ENCODE measurements at places on chromosomes 7 and 10.

- DNase-seq, result peak; percentile 93
Measured at GRCh38 chr10:109914966-109915365, 8.3 kb downstream of the XPNPEP1 start.

- DNase-seq, result no peak
Measured at GRCh38 chr7:68862736-68863135, 735.5 kb upstream of the AUTS2 start.

DNA sequence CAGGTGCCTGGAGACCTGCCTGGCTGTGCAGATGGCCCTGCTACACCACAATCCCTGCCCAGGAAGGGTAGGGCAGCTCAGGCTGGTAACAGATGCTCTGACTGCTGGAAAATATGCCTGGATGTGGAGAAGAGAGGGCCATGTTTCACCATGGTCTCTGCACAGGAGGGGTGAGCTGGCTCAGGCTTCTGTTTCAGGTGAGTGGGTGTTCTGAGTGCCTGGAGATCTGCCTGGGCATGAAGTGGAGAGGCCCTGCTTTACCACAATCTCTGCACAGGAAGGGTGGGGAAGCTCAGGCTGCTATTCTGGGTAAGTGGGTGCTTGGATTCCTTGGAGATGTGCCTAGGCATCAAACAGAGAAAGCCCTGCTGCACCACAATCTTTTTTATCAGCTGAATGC, 350.1 kb downstream of the KIF20B start:
- no peak for DNase-seq

GRCh38 chr10:84158550-84158949, 15.1 kb upstream of the GPR15LG start:
- no peak for DNase-seq

- no peak for DNase-seq
Measured at GRCh38 chr7:120370954-120371353, 98.0 kb downstream of the KCND2 start.

DNA sequence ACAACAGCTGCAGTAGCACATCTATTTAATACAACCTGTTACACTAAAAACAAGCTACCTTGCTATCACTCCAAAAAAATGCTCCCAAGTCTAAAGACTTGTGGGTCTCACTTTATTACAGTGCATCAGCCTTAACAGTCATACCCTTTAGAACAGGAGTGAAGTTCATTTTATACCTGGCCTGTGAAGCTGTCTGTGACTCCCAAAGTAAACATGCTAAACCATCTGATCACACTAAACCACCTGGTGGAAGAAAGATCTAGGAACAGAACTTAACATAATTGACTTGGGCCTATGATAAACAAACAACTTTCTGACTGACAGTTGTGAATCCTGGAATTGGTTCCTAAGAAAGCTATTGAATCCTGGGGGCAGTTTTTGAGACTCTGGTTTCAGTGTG, 80.9 kb upstream of the ATP6V0A4 start:
- no peak for DNase-seq

GRCh38 chr7:300048-300447, 10.1 kb downstream of the FOXL3 start:
- DNase-seq, result no peak

DNA sequence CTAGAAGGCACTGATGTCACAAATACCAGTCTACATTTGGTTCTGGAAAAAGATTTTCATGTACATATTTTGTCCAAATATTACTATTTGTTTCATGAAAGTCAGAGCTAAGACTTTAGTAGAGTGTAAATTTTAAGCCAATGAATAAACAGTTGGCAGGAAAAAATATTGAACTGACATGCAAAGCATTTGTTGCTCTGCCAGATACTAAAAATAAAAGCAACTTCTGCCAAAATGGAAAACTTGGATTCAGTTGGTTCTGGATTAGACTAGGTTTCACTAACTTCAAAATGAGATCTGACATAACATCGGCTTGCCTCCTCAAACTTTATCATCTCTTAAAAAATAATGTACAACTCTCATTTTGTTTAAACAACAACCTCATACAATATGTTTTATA, 34.9 kb downstream of the FAM204A start:
- no peak for DNase-seq

- DNase-seq, result peak; percentile 41
Measured at GRCh38 chr10:3687510-3688081, 97.4 kb downstream of the KLF6 start.

- no peak for DNase-seq
Measured at GRCh38 chr10:61903928-61904344, 2.4 kb downstream of the ARID5B start.

DNA sequence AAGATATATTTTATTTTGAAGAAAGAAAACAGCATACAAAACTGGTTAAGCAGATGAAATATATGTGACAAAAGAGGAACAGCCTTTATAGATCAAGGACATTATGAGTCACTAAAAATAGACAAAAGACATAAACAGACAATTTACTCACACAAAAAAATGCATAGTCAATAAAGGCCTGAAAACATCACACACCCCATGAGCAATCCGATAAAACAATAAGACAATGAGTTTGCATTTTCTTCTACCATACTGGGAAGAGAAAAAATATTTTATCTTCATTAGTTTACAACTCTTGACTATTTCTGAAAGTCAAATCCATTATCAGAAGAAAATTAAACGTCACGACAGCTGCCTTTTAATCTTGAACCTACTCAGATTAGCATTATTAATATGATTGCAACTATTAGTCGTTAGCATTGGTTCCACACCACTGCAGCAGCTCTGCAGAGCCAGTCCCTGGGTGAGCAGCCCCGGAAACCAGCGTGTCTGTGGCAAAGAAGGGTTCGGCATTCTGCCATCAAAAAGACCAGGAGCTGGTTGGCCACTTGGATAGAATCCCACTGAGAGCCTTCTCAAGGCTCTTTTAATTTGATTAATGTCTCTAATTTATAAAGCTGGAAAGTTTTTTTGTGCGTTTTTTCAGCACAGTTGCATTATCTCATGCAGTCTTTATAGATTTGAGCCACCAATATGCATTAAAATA, 305.4 kb upstream of the SHH start:
- no peak for DNase-seq

GRCh38 chr10:99709480-99710229, 22.3 kb downstream of the COX15 start:
- peak; percentile 44 for DNase-seq

GRCh38 chr10:115049318-115049717, 43.8 kb upstream of the ATRNL1 start:
- DNase-seq, result no peak

DNA sequence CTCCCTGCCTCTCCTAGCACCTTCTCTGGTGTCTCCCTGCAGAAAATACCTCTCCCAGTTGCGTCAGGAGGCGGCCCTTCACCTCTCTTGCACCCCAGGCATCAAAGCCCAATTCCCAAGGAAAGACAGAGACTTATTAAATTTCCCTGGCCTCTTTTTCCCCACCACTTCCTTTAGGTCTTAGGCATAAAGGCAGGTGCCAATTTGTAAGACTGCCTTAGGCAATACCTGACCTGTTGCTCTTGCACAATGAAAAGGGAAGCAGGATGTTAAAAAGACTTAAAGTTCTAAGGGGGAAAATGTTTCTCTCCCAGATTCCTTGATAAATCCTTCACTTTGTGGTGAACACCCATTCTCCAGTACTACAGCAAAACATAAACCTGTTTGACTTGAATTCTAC, 186.7 kb downstream of the SLC25A13 start:
- no peak for DNase-seq

DNA sequence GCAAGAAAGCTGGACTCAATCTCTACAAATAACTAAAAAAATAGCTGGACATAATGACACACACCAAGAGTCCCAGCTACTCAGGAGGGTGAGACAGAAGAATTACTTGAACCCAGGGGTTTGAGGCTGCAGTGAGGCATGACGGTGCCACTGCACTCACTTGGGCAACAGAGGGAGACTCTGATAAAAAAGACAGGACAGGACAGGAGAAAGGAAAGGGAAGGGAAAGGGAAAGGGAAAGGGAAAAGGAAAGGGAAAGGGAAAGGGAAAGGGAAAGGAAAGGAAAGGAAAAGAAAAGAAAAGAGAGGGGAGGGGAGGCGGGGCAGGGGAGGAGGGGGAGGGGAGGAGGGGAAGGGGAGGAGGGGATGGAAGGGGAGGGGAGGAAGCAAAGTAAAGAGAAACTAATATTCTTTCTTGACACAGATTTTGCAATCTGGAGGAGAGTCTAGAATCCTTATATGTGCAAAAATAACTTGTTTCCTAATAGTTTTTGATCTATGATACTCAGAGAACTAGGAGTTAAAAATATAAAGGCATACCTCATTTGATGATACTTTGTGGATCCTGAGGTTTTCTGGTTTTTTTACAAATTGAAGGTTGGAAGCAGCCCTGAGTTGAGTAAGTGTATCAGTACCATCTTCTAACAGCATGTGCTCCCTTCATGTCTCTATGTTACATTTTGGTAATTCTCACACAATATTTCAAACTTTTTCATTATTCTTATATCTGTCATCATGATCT, 8.0 kb downstream of the SAR1A start:
- no peak for DNase-seq

DNA sequence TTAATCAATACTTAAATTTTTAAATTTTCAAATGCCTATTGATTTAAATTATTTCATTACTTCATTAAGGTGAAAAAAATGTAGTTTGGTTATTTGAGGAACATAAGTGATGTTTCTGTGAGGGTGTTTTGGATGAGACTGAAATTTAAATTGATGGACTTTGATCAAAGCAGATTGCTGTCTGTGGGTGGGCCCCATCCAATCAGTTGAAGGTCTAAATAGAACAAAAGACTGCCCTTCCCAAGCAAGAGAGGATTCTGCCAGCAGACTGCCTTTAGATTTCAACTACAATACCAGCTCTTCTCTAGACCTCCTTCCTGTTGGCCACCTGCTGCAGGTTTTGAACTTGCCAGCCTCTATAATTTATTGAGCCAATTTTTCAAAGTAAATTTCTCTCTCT, 14.5 kb upstream of the GPR37 start:
- DNase-seq, result no peak

GRCh38 chr10:70771311-70772194, 13.6 kb downstream of the TBATA start:
- DNase-seq, result no peak

- DNase-seq, result no peak
Measured at GRCh38 chr7:112159351-112159750, 46.8 kb downstream of the DOCK4 start.

DNA sequence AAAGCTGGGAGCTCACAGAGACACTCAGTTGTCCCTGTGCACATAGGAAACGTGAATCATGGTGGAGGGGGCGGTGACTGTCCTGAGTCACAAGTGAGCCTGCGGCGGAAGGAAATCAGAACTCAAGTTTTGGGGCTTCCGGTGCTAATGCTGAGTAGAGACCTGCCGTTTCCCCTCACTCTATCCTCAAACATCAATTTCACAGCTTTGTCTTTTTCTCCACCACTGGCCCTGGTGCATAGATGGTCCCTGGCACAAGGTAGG, 21.9 kb downstream of the ADCYAP1R1 start:
- no peak for DNase-seq

GRCh38 chr10:22681783-22682183, 32.6 kb downstream of the PIP4K2A start:
- DNase-seq, result peak; percentile 77

GRCh38 chr10:22308390-22308789, 7.8 kb upstream of the COMMD3 start:
- no peak for DNase-seq

DNA sequence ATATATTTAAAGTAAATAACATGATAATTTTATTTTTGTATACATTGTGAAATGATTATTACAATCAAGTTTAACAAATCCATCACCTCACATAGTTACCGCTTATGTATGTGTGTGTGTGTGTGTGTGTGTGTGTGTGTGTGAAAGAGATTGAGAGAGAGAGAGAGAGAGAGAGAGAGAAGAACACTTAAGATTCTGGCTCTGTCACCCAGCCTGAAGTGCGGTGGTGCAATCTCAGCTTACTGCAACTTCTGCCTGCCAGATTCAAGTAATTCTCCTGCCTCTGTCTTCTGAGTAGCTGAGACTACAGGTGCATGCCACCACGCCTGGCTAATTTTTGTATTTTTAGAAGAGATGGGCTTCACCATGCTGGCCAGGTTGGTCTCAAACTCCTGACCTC, 17.8 kb downstream of the LYZL1 start:
- DNase-seq, result no peak

DNA sequence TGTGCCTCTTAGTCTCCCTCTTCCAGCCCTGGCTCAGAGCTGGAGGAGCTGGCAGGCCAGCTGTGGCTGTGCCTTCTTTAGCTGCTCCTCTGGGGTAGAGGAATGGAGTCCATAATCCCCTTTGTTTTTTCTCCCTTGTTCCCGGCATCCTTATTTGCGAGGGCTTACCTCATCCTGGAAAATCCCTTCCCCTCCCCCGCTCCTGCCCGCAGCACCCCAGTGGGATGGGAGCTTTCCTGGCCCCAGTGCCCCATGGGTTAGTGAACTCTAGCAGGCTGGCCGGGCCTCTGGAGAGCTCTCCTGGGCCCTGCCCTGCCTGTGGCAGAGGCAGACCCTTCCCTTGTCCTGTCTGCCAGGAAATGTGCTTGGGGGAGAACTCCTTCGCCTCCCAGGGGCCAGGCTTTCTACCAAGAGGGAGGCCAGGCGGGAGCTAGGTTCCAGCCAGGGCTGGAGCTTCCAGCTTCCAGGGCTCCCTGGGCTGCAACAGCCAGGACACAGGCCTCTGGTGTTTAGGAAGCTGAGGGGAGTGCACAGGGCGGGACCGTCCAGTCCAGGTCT, 16.5 kb upstream of the TRIM8 start:
- DNase-seq, result peak; percentile 62

- DNase-seq, result peak; percentile 68
Measured at GRCh38 chr7:102916426-102916825, 3.6 kb downstream of the LRRC17 start.

DNA sequence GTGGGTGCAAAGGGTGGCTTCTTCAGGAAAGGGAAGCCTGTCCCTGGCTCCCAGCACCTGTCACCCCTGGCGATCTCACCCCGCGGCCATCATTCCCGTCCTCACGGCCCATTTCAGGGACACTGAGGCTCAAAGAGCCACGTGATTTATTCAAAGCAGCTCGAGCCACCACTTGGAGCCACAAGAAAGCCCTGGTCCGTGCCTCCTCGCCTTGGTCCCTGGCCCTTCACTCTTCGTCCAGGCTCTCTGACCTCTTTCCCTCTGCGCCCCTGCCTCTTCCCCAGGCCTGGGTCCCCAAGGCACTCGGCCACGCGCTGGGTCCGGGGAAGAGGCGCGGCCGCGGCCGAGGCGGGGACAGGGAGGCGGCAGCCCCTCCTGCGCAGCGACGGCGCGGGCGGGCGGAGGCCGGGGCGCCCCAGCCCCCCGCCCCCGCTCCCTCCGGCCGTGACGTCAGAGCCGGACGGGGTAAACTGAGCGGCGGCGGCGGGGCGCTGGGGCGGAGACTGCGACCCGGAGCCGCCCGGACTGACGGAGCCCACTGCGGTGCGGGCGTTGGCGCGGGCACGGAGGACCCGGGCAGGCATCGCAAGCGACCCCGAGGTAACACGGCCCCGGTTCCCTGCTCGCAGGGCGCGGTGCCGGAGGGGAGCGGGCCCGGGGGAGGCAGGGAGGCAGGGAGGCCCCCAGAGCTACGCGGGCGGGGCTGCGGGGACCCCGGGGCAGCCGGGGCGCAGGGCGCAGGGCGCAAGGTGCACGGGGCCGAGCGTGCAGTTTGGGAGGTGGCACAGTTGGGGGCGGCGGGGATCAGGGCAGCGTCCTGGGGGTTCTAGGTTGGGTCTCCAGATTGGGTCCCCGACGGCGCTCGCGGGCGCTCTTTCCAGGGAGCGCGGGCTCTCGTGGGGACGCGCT, at the start of gene SLC18A2:
Gene SLC18A2 (plus strand): TSS at position 494 of the 909 bp plus-strand sequence. CDS start 580 bp downstream, outside the sequence.
- no peak for DNase-seq
